AG08395 (cell line): ENCODE measurements at places on chromosomes 7 and 10.

DNA sequence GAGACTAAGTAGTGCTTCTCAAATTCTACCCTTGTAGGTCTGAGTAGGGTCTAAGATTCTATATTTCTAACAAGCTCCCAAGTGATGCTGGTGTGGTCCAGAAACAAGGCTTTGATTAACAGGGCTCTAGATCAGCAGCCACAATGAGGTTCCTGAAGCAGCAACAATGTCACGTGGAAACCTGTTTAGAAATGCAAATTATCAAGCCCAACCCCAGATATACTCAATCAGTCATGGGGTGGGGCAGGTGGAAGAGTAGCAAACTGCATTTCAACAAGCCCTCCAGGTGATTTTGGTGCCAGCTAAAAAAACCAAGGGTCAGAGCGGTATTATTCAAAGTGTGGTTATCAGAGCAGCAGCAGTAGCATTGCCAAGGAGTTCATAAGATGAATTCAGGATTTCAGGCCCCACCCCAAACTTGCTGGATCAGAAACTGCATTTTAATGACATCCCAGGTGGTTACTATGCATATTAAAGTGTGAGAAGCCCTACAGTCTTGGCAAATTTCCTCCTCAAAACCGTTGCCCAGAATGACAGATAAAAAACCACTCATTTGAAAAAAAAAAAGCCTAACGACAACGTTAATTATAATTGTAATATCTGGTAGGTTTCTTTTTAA is 199.2 kb downstream of the AHR start:
- DNase-seq, result no peak

DNA sequence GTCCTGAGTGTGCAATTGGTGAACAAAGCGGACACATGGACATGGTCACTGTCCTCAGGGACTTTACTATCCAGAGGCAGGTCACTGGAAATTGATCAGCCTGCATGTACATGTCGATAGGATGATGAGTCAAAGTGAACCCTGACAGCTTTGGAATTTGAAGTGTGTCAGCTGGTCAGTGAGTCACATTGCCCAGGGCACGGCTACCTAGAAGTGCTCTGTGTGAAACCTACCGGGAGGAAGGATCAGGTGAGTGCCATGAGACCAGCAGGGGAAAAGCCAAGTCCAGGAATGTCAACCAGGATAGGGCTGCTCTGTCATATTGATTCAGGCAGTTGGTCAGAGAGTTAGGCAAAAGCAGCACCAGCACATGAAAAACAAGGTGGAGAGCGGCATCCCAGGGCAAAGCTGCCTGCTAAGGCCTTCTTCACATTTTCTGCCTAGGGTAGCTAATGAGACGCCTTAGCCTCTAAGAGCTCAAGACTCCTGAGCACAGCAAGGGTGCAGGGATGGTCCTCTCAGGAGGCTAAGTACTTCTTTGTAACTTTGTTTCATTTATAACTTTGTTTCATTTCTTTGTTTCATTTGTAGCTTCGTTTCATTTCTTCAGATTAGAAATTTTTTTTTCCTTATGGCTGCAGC is 19.4 kb upstream of the PDCD4 start:
- DNase-seq, result no peak

- no peak for DNase-seq
These were observed 58.9 kb downstream of the TMEM270 start for GRCh38 chr7:73919694-73920375.

DNA sequence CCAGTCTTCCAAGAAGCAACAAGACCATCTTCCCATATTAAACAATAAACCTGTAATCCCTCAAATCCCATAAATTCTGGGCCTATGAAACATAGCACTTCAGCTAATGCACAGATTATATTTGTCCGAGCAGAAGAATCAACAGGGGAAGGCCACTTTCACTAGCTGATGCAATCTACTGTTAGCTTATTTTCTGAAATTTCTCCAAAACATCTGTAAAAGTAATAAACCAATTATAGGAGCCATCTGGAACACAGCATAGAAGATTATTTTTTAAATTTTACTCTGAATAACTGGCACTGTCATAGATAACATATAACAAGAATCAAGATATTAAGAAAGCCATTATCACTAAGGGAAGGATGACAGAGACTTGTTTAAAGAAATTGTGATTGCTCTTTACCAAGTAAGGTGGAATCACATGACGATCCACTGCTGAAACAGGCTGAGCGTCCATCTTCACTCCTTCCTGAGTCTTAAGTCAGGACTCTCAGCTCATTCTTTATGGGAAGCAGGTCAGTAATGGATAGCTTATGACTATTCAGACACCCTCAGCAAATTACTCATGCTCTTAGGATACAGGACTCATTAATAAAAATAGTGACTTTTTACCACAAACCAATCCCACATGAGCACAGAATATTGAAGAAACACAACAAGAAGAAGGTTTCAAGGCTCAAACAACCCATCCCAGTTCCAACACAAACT is 719.5 kb downstream of the XPNPEP1 start:
- no peak for DNase-seq

GRCh38 chr10:73857446-73857845 is 16.9 kb downstream of the CAMK2G start:
- DNase-seq, result peak; percentile 62

GRCh38 chr10:106525835-106526234 is 638.7 kb downstream of the SORCS1 start:
- no peak for DNase-seq

- peak; percentile 33 for DNase-seq
These were observed 207.0 kb downstream of the ANK3 start for GRCh38 chr10:60182691-60183090.

DNA sequence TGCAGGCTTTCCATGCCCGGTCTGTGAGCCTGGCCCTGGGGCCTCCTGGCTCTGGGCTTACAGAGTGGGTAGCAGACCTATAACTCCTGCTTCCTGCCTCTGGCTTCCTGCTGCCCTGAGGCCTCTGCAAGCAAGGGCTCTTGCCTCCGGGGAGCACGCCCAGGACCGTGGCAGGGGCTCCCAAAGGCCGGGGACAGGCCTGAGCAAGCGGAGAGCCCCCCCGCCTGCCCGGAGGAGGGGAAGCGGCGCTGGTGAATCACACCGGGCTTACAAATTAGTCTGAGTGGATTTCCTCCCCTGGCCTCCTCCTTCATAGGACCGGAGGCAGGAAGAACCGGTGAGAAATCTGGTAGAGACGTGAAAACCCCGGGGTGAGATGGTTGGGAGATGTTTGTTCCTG is 1.5 kb upstream of the MYL10 start:
- peak; percentile 74 for DNase-seq

- peak; percentile 46 for DNase-seq
These were observed 71.4 kb downstream of the KCNMA1 start for GRCh38 chr10:77566236-77566635.

DNA sequence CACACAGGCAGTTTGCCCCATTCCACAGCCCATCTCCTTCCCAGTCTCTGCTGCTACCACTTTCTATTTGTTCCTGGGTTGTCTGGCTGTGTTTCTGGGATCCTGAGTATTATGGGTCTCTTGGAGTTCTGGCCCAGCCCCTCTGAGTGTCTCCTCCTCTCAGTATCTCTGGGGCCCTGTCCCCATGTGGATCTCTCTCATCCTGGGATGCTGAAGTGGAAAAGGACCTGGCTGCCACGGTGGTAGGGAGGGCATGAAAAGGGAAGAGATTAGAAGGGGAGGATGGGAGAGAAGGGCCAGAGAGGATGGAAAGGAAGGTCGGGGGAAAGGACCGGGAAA is 54.5 kb upstream of the LBX1 start:
- DNase-seq, result no peak

GRCh38 chr7:41881331-41882130 is 178.6 kb upstream of the INHBA start:
- no peak for DNase-seq

DNA sequence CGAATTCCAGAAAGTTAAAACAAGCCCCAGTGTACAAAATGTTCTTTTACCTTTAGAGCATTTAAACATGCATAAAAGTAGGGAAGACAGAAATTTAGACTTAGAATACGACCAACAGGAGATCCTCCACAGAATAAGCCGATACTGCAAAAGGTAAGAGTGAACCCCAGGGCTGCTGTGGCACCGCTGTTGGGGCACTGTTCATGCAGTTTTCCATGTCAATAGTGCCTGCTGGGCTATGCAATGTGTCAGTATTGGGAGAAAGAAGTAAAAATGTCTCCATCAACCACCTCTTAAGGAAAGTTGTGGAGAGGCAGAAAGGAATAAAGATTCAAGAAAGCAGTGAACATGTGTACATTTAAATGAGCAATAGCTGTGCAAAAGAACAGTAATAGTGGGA is 326.5 kb upstream of the SEMA3C start:
- DNase-seq, result no peak

GRCh38 chr7:113664867-113665266 is 253.9 kb downstream of the PPP1R3A start:
- DNase-seq, result no peak

- no peak for DNase-seq
These were observed 37.6 kb downstream of the ANK3 start for GRCh38 chr10:60352105-60352504.

- no peak for DNase-seq
These were observed 169.1 kb downstream of the LHFPL3 start for GRCh38 chr7:104497379-104497967.
